ENCODE measurements at places on chromosomes 2 and 18. TPM values are rescaled to one million over a fixed set of nuclear protein-coding genes. Genes with fewer than 3 reads are reported as not detected.

Gene CELF4
- total RNA-seq: not detected

Gene PDE11A
- not detected for total RNA-seq

Gene SP5
- total RNA-seq: not detected

Gene ATOH8
- total RNA-seq: not detected

DNA sequence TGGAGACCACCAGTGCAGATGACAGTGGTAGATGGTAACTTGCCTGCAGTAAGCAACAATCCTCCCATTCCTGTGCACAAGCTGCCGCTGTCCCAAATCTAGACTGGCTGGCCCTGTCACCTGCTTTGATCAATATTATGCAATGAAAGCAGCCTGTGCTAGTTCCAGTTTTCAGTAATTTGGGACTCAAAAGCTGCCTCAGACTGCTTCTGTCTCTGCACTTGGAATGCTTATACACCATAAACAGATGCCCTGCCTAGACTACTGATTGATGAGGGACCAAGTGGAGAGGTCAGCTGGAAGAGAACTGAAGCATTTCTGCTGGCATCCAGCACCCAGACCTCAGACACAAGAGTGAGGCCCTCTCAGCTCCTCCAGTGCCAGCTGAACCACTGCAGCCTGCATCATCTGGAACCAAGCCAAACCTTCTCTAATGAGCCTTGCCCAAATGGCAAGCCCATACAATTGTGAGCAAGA lies 24.9 kb downstream of the CCBE1 start:
- DNase-seq: peak; percentile 25

DNA sequence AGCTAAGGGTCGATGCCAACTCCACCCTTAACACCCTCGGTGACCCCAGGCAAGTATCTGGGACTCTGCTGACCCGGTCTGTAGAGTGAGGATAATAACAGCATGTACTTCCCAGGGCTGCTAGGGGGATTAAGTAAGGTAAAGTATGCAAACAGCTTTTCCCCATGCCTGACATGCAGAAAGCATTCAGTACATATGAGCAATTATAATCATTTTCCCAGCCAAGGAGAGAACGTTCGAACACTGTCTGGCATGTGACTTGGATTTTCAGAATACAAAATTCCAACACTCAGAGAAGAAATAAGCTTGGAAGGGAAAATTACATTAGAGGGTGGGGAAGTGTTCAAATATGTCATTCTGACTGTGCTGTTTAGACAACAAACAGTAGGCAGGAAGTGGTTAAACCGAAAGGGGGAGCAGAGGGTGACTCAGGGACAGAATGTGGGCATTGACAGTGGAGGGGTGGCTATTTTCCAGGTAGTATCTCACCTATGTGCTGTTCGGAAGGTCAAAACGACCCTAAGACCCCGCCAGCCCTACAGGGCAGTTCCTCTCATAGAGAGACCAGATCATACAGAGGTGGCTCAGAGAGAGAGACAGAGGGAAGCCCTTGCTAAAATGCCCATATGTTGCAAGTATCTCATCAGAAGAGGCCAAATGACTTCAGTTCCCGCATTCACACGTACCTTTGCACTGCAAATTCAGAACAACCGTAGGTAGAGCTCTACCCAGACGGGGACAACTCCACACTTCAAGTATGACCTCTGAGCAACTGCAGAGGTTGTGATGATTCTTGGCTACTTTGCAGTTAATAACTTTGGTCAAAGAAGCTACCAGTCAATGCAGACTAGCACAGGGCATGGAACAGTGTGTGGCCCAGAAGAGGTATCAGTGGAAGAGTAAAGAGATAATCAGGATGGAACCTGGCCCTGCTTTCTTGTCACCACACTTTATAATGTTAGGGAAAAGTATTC lies 14.8 kb downstream of the ASPRV1 start:
- DNase-seq: peak; percentile 97

DNA sequence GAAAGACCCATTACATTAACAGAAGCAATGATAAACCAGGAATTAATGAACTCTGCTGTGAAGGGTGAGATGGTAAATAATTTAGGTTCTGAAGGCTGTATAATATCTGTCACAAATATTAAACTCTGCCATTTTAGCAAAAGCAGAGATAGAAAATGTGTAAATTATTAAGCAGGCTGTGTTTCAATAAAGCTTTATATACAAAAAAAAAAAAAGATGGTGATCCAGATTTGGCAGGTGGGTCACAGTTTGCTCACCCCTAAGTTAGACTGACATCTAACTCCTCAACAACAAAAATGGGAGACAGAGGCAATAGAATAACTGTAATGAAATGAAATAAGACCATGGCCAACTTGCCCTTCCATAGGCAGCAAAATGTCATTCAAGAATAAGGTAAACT lies 157.3 kb upstream of the FANCL start:
- no peak for DNase-seq

- no peak for DNase-seq
Observed at GRCh38 chr2:68317971-68318913, 1.5 kb downstream of the CNRIP1 start.

Gene CCDC121
- total RNA-seq: 0.79 TPM

Gene TUBA3E
- not detected for total RNA-seq

Gene NETO1
- total RNA-seq: not detected

DNA sequence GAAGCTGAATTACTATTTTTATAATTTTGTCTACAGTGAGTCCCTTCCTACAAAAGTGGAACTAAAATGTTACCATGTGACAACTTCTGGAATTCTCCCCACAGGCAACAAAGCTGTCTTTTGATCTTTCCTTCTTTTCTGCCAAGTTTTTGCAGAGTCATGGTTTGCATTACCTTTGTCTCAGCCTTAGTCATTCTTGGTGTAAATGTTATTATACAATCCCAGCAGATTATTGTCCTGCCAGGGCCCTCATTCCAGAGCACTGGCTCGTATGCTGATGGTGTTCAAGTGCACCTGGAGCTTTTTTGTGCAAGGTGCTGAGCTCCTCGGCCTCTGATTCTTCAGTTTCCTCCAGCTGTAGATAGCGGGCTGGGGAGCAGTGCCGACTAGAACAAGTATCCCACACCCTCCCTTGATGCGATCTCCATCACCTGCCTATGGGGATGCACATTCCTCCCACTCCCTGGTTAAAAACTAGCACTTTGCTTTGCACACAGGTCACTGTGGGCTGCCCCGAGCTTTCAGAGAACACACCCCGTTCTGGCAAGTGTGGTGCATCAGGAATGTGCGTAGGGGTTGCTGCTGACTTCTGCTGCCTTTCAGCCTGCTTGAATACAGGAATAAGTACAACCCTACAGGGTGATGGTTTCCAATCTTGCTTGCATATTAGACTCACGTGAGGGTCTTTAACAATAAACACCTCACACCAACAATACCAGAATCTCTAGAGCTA lies 263.6 kb downstream of the RNF144A start:
- peak; percentile 27 for DNase-seq

GRCh38 chr2:26139269-26140183 lies 33.4 kb upstream of the GAREM2 start:
- no peak for DNase-seq

- no peak for DNase-seq
Observed at GRCh38 chr2:37800176-37800858, 124.8 kb upstream of the RMDN2 start.

Gene BCL2
- 2.4 TPM for total RNA-seq

- no peak for DNase-seq
Observed at GRCh38 chr18:54003195-54003594, 221.3 kb downstream of the MBD2 start.

DNA sequence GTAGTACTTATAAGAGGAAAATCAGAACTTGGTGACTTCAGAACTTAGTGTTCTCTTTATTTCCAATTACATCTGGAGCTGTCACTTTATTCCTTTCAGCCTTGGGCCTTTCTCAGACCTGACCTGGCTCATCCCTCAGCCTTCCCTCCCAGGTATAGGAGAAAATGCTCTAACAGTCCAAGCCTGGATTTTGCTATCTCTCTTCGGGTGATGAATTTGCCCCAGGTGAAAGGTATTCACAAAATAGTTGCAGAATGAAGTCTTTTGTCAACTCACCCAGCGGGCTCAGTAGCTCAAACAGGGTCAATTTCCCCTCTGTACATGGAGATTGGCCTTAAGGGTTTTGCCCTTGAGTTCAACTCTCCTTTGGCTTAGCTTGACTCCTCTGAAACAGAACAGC lies 12.0 kb downstream of the NRP2 start:
- DNase-seq: no peak

DNA sequence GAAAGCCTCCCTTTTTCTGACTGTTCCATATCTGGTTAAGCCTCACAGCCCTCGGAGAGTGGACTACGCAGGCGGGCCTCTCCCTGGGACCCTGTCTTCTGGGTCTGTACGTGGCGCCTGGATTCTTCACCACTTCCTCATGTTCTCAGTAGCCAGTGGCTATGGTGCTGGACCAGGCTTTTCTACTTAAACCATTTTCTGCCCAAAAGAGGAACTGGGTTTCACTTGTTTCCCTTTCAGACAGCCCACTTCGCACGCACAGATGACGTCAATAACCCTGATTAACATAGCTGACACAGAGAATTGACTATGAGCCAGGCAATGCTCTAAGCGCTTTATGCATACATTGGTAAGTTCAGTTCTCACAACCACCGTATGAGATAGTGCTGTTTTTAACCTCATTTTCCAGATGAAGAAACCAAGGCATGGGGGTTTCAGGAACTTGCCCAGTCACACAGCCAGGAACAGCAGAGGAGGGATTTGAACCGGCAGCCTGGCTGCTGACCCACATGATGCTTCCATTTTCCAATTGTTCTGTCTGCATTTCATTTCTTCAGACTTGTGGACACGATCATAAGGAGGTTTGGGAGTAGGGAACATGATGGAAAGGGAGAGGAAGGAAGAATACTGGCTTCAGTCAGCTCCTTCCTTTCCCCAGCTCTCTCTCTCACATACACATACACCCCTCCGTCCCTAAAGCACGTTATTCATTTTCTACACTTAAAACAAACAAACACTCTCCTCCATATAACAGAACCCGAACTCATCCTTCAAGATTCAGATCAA lies 41.7 kb downstream of the MYOM1 start:
- DNase-seq: no peak

GRCh38 chr2:222709191-222709891 lies 37.9 kb downstream of the MOGAT1 start:
- peak; percentile 78 for DNase-seq

All from bronchial epithelial cell (primary cell).